EL (cell line): ENCODE measurements at places on chromosomes 16 and 17.
A peak's percentile ranks its signal among the peaks of the same experiment; 100 is the strongest.

GRCh38 chr17:55286681-55287589, 22.2 kb downstream of the HLF start:
- peak; percentile 68 for DNase-seq

GRCh38 chr17:7241783-7242716, at the start of gene GABARAP:
Gene GABARAP, minus strand, starts transcription at chr17:7242449. Its CDS starts 119 bp downstream, at chr17:7242330.
- peak; percentile 92 for DNase-seq

- no peak for DNase-seq
Observed at GRCh38 chr17:48348352-48348751, 81.7 kb downstream of the SKAP1 start.

DNA sequence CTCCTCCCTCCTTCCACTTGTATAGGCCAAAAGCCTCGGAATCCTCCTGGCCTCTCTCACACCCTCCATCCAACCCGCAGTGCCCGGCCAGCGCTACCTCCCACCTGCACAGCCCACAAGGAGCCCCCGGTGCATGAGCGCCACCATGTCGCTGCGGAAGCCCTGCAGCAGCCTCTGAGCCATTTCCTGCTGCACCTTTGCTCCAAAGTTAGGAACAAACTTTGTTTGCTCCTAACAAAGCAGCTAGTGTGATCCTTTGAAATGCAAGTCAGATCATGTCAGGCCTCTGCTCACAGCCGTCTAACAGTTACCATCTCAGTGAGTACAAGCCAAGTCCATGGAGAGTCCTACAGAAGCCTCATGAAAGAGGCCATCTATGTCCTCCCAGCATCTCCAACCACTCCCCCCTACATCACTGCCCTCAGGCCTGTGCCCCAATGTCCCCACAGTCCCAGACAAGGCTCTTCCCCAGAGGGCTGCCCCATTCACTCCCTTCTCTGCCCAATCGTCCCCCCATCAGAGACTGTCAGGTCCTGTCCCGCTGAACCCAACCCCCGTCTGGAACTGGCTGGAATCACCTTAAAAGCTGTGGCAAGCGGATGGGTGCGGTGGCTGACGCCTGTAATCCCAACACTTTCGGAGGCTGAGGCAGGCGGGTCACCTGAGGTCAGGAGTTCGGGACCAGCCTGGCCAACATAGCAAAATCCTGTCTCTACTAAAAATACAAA, 7.5 kb downstream of the DCAKD start:
- DNase-seq, result no peak

GRCh38 chr16:1583180-1583579, 28.7 kb downstream of the IFT140 start:
- DNase-seq, result no peak
